Stimulated activated CD4-positive, alpha-beta T cell treated with anti-CD3 and anti-CD28 coated beads, Interleukin-1b, Interleukin-23, amount 100 ng/mL, for 1 hour (primary cell): ENCODE measurements at places on chromosomes 2 and 18.
A peak's percentile ranks its signal among the peaks of the same experiment; 100 is the strongest.

DNA sequence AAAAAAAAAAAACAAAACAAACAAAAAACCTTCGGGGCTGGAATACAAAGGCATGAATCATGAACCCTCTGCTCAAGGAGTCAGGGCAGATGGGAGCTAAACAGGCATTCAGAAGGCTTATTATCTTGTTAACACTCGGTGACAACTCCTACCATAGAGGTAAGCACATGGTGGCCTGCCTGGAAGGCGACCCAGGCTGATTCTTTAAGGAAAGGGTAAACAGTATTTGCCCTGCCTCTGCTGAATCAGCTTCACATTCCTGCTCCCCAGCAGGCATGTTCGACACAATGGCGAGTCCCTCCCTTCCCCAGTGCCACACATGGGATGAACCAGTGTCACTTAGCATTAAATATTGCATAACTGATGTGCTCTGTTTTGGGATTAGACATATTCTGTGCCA, 191.9 kb downstream of the ARL4C start:
- no peak for DNase-seq

GRCh38 chr2:102355526-102356380, at the start of gene IL18R1:
Gene IL18R1, plus strand, starts transcription at chr2:102355796. Its CDS starts 6,865 bp downstream, at chr2:102362661.
- DNase-seq, result peak; percentile 43

- DNase-seq, result no peak
These were observed 569.9 kb upstream of the LINC00305 start for GRCh38 chr18:64718808-64719207.

- DNase-seq, result no peak
These were observed 134.9 kb downstream of the LRRTM4 start for GRCh38 chr2:77387324-77387723.

DNA sequence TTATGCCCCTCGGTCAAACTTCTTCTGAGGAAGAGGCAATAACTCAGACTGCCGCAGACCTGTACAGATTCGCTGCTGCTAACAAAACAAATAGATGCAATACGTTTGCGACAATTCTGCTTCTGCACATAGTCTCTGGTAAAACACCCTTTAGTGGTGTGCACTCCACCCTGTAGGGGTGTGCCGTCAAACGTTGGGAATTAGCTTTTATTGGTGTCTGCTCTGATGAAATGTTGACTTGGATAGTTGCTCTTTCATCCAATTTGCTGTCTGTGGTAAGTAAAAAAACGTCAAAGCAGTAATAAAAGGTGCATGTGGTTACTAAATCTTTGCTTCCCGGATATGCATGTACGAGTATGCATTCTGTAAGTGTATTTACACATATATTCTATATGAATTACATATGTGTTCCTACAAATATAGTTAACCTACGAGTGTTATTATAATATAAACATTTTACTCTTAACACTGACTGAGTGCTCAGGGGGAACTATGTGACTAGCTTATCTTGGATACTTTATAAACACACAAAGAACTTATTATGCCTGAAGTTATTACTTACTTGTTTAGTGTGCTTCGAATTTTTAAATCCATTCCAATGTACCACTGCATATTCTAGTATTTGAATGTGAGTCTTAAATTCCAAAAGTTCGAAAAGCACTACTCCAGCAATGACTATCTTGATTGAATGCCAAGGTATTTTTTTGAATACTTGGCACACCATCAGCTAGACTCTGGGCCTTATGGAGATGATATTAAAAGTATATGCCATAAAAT, 610.2 kb downstream of the ZEB2 start:
- DNase-seq, result no peak

- DNase-seq, result peak; percentile 29
These were observed 51.1 kb downstream of the PAPOLG start for GRCh38 chr2:60806988-60807681.

DNA sequence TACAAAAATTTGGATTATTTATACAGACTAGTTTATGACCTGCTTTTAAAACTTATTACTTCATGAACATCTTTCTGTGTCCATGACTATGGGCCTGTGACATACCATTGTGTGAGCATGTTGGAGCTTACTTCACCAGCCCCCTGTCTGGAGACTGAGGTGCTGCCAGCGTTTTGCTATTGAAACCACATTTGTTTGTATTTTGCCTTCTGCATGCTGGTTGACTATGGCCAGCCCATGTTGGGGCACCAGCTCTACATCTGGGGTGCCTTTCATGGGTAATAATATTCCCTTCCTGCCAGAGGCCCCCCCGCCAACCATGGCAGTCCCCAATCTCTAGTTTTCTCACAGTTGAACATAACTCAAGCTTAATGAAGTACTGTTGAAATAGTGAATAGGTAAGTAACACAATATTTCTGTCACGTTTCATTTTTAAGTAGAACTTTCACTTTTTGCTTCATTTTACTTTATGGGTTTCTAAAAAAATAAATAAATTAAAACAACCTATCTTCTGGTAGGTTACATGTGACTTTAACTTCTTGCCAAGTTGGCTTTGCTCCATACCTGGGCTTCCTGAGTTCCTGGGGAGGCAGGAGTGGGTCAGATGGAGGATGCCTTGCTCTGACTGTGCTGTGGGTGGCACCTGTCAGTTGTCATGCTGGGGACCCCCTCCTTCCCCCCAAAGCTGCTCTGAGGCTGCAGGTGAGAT, 63.9 kb downstream of the DGKD start:
- no peak for DNase-seq

DNA sequence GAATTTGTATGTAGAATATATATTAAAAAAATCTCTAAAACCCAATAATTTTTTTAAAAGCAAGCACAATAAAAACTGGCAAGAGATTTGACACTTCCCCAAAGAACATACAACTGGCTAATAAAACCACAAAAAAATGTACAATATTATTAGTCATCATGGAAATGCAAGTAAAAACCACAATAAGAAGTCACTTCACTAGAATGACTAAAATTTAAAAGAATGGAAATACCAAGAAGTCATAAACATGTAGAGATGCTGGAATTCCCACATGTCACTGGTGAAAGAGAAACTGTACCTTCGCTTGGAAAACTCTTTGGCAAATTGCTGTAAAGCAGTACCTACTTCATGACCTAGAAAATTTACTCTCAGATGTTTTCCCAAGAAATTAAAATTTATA, 43.4 kb upstream of the KYNU start:
- no peak for DNase-seq

- no peak for DNase-seq
These were observed 812.7 kb downstream of the DCDC2C start for GRCh38 chr2:4515871-4516761.

GRCh38 chr2:29323961-29324360, 208.7 kb downstream of the CLIP4 start:
- DNase-seq, result no peak

GRCh38 chr2:66507673-66508201, 72.8 kb downstream of the MEIS1 start:
- DNase-seq, result no peak

DNA sequence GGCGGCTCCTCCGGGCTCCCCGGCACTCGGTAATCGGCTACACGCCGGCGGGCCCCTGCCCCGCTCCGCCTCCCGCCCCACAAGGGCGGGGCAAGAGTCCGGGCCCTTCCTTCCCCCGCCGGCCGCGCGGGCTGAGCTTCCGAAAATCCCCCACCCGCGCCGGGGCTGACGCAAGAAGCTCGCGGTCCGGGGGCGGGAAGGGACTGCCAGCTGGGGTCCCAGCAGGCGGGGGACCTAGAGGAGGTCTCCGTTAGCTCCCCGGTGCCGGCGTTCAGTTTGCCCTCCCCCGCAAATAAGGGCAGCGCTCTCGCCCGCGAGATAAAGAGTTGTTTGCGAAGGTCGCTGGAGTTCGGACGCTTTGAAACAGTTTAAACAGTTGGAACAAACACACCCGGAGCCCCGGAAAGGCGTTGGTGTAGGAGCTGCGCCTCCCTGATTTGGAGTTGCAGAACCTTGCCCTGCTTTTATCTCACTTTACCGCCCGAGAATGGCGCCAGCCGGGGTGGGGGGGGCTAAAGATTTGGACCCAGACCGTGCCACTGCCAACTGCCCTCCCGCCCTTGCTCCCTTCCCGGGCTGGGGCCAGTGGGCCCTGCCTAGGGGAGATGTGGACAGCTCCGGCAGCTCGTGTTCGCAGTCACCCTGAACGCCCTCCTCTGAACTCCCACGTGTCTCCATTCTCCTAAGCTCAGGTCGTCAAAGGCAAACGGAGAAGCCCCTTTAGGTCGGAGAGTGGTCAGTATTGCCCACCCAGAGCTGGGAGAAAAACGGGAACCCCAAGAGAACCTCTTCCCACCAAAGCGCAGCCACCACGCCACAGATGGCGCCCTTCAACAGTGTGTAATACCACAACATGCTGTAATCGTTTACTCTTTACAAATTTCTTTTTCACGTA, at the start of gene NFE2L2:
NFE2L2 (minus strand) TSS at position 35 of the 895 bp plus-strand sequence. CDS start 151 bp downstream, outside the sequence.
- DNase-seq, result peak; percentile 83

GRCh38 chr2:209960045-209960444, 42.4 kb upstream of the RPE start:
- DNase-seq, result no peak

GRCh38 chr2:233064530-233065199, 4.5 kb downstream of the INPP5D start:
- no peak for DNase-seq

GRCh38 chr2:46878886-46879285, 36.7 kb downstream of the MCFD2 start:
- no peak for DNase-seq

GRCh38 chr2:48946449-48947048, 191.0 kb upstream of the LHCGR start:
- DNase-seq, result no peak

GRCh38 chr2:178479275-178479616, 846 bp upstream of the FKBP7 start:
- no peak for DNase-seq

DNA sequence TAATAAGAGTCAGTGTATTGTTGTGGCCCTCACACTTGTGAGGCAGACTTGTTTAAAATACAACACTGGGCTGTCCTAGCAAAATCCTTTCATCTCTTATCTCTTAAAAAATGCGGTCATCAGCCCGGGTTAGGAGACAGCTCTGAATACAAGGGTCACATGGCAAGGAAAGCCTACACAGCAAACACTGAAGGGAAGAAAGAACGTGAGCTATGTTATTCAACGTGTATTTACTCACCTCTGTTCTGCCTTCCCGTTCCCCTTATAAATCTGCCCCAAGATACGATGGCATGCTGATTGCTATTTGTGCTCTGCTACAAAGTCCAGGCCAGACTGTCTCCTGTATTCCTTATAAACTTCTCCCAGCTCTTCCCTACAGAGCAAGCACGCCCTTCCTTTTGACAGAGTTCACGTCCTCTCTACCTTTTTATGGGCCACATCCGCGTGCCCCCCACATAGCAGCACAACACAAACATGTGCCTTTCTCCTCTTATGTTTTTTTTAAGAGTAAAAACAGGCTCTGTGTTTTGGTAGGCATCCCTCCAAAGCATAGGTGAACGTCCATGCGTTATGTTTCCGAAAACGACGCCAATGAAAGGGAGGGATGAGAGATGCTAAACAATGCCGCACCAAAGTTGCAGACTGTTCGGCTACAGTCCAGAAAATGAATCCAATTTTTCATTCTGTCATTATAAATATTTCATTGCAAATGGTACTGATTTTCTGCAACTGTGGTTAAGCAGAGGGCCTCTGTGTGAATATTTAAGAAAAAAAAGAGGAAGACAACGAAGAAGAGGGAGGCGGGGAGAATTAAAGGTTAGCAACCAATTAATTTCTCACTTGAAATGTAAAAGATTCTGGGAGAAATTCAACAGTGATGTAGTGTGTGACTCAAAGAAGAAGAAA, 274.7 kb downstream of the ZNF521 start:
- no peak for DNase-seq

DNA sequence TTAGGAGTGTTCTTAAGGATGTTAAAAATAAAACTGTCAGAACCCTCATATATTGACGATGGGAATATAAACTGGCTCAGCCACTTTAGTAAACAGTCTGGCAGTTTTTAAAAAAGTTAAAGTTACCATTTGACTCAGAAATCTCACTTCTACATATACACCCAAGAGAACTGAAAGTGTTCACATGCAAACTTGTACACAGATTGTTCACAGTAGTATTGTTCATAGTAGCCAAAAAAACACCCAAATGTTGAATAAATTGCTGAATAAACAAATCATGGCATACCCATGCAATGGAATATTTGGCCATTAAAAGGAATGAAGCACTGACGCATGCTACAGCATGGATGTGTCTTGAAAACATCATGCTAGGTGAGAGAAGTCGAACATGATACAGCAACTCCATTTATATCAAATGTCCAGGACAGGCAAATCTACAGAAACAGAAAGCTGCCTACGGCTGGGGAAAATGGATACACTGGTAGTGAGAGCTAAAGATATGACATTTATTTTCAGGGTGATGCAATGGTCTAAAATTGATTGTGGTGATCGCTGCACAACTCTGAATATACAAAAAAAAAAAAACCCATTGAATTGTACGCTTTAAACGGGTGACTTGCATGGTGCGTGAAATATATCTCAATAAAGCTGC, 10.1 kb downstream of the RPL31 start:
- DNase-seq, result no peak

GRCh38 chr2:68696554-68696953, 38.1 kb upstream of the ARHGAP25 start:
- DNase-seq, result no peak

GRCh38 chr18:42024131-42024530, 69.1 kb downstream of the PIK3C3 start:
- DNase-seq, result no peak

GRCh38 chr2:137655814-137656213, 308.5 kb upstream of the HNMT start:
- no peak for DNase-seq

GRCh38 chr2:190564838-190565237, 30.3 kb upstream of the NEMP2 start:
- DNase-seq, result no peak

DNA sequence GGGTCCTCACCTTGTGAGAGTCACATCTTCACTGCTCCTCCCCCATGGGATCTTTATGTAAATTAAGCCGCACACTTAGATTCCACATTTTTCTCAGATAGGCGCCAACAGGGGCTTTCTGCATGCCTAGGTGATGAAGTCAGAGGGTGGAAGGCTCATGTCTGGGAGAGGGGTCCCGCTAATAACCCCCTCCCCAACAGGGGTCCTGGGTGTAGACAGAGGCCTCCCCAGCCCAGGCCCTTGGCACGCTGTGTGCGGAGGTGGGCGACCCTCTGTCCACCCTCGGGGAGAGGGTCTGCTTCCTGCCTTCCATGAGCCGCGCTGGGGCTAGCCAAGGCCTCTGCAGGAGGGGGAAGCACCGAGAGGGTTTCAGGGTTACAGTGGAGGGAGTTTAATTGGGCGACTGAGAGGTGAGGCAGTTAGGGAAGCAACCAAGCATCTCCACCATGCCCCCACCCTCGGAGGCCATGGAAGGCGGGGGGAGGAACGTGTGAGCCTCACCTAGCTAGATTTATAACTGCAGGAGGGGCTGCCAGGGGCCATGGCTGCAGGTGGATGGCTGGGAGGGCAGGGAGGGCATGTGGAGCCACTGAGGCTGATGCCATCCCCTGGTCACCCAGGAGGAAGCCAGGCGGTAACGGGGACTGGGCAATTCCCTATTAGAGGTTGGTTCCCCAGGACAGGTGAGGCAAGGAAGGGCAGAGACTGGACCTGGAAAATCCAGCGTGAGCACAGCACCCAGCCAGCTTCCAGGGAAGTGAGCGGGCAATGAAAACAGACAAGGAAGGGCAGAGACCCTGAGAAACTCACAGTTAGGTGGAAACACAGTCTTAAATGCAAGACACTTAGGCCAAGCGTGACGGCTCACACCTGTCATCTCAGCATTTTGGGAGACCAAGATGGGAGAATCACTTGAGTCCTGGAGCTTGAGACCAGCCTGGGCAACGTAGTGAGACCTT, 7.7 kb upstream of the PXDN start:
- no peak for DNase-seq

- DNase-seq, result no peak
These were observed 112.5 kb upstream of the AGAP1 start for GRCh38 chr2:235381261-235381912.

- no peak for DNase-seq
These were observed 121.1 kb downstream of the ACOXL start for GRCh38 chr2:110853516-110853915.

GRCh38 chr2:22904126-22904684, 480.8 kb upstream of the KLHL29 start:
- no peak for DNase-seq
